Effector CD8-positive, alpha-beta T cell (primary cell): ENCODE measurements at places on chromosomes 3 and 15.
A peak's percentile ranks its signal among the peaks of the same experiment; 100 is the strongest.

GRCh38 chr3:133987948-133988484, 41.7 kb downstream of the SLCO2A1 start:
- DNase-seq = no peak

- no peak for DNase-seq
These were observed 313.4 kb downstream of the BCHE start for GRCh38 chr3:165523801-165524200.

DNA sequence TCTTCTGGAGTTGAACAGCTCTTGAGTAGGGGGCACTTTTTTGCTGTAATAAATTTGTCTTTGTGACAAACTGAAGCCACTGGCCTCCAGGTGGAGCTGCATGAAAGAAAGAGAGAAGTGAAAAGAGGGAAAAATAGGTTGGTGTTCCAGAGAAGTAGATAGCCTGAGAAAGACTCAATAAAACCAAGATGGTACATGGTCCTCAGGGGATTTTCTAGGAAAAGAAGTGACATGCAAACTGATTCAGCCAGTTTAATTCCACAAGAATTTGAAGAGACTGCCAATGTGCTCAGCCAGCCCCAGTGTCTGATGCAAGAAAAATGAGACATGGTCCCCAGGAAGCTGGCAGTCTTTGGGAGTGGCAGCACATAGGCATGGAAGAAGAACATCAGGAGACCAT, 152.7 kb downstream of the CD47 start:
- DNase-seq = no peak

GRCh38 chr3:159548675-159549335, 439.8 kb upstream of the IL12A start:
- no peak for DNase-seq

- no peak for DNase-seq
These were observed 39.9 kb downstream of the LEO1 start for GRCh38 chr15:51931638-51932037.

DNA sequence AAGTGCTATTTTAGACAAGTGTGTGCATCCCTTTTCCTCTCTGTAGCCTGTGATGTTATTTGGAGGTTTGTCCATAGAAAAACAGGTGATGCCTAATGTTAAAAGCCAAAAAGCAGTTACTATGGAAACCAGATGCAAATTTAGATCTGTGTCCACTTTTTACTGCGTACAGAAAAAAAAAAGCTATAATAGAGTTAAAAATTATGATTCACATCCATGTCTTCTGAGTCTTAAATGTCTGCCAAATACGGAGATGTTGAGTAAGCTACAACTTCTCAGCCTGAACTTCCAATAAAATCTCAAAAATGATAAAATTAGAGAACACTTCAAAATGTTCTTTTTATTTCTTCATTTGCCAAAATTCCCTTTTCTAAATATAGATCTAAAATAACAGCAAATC, 74.2 kb upstream of the GAP43 start:
- no peak for DNase-seq

DNA sequence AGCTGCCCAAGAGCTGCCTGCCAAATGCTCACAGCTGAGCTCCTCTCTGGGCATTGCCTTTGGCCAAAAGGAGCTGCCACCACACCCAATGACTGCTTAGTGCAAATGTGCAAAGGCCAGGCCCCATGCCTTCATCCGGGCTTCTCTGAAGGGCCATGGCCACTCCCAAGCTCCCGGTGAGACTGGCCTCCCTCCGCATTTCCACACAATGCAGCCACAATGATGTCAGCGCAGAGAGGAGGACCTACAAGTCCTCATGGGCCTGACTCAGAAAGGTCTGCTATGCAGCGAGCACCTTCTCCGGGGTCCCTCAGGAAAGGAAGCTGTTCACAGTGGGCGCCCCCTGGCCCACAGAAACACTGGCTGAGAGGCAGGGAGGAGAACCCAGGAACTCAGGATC, 12.7 kb downstream of the OXTR start:
- DNase-seq = no peak

DNA sequence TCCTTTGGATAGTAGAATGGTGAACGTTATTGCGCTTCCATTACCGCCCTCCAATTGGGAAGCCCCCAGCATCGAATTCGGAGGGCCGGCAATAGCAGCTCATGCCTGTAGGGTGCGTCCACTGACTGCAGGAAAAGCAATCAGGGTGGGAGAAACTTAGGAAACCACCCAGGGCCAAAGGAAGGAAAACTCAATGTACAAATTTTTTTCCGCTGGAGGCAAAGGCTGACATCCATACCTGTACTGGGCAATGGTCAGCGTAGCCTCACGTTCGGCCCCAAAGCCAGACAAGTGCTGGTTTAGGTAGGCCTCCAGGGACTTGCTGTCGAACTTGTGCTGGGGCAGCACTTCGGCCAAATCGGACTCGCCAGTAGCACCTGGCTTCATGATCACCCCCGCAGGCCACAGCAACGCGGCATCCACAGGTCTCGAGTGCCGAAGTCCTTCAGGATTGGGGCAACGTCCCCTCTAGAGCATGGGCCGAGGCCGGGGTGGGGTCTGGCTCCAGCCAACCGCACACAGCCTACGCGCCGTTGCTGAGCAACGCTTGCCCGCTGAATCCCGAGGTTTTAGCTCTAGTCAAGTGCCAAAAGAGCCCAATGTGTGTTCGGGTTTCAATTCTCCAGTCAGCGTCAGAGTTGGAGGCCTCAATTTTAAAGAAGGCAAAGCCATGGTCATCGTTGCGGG, at the start of gene ACAD11:
Gene ACAD11 (minus strand): TSS at position 445 of the 687 bp plus-strand sequence. CDS start 58 bp downstream, at position 387.
- DNase-seq = peak; percentile 15

- no peak for DNase-seq
These were observed 203.9 kb downstream of the NEK10 start for GRCh38 chr3:27165321-27165721.

GRCh38 chr15:75042730-75043508, 19.5 kb downstream of the PPCDC start:
- DNase-seq = no peak

- DNase-seq = no peak
These were observed 151.1 kb downstream of the KCNAB1 start for GRCh38 chr3:156271508-156271907.

GRCh38 chr15:76169911-76170800, 110.4 kb downstream of the TMEM266 start:
- no peak for DNase-seq

- no peak for DNase-seq
These were observed 9.3 kb downstream of the ARIH2 start for GRCh38 chr3:48927928-48928327.
